ENCODE measurements at places on chromosomes 7 and 10.
A peak's percentile ranks its signal among the peaks of the same experiment; 100 is the strongest.

DNA sequence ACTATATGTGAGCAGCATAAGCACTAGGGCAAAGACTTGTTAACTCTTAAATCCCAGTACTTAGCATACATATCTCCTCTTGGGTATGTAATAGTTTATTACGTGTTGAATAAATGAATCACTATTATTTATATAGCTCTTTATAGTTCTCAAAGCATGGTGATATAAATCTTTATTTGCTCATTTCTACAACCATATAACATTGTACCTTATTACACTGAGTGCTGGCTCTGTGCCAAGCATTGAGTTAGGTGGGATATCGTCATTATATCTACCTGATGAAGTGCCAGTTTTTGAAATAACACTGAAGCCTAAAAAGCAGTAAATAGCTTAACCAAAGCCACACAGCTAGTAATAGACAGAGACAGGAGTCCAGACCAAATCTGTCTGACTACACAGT is 27.9 kb downstream of the AHR start:
- DNase-seq, result no peak

- no peak for DNase-seq
Observed at GRCh38 chr10:124383496-124383895, 35.2 kb downstream of the OAT start.

GRCh38 chr7:117993377-117994003 is 120.2 kb upstream of the CTTNBP2 start:
- peak; percentile 47 for DNase-seq

DNA sequence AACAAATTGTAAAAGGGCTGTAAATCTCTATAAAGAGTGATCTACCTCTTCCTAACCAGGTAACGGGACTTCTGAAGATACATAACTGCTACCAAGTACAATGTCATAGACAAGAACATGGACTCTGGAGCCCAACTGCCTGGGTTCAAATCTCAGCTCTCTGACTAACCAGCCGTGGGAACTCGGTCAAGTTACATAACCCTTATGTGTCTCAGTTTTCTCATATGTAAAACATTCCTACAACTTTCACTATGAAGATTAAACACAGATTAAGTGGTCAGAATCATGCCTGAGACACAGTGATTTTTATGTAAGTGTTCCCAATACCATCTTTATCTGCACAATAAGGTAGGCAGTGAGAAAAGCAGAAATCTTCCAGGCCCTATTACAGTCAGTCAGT is 52.6 kb downstream of the ITGB1 start:
- DNase-seq, result no peak

- no peak for DNase-seq
Observed at GRCh38 chr7:141641876-141642275, 60.1 kb downstream of the DENND11 start.

DNA sequence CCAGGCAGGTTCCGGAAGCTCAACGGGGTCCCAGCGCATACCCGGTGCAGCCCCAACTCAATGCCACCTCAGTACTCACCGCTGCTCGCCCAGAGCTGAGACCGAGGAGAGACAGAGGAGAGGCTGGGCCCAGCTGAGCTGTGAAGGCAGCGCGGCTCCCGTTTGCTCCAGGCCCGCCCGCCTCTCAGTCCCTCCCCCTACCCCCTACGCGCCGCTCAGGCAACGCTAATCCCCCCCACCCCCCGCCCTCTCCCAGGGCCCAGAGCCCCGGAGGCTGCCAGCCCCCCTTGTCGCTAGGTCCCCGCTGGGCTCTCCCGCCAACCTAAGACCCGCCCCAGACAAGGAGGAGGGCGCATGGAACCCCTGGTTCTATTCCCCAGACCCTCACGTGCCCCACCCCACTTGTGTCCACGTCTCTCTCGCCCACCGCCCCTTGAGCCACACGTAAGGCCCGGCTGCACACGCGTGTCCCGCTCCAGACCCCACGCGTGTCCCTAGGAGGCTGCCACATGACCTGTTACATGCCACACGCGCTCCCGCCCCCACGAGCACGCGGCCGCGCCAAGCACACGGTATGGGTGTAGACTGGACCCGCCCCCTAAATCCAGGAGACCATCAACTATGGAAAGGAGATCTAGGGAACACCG is at the start of gene PSD:
PSD (minus strand) TSS at position 164 of the 647 bp plus-strand sequence. CDS start 1,747 bp downstream, outside the sequence.
- no peak for DNase-seq

DNA sequence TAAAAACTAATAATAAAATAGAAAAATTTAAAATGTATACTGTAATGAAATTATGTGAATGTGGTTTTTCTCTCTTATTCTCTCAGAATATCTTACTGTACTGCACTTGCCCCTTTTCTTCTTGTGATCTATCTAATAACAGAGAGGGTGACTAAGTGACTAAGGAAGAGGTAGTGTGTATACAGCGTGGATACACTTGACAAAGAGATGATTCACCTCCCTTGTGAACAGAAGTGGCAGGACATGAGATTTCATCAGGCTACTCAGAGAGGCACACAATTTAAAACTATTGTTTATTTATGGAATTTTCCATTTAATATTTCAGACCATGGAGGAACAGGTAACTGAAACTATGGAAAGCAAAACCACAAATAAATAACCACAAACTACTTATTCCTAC is 806.6 kb upstream of the GHITM start:
- no peak for DNase-seq

DNA sequence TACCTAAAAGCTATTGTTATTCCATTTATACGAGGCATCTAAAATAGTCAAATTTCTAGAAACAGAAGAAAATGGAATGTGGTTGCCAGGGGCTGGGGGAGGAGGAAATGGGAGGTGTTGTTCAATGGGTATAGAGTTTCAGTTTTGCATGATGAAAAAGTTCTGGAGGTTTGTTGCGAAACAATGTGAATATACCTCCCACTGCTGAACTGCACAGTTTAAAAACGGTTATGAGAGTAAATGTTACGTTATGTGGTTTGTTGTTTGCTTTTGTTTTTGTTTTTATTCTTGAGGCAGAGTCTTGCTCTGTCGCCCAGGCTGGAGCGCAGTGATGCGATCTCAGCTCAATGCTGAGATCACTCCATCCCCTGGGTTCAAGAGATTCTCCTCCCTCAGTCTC is 64.9 kb upstream of the NRBF2 start:
- no peak for DNase-seq

DNA sequence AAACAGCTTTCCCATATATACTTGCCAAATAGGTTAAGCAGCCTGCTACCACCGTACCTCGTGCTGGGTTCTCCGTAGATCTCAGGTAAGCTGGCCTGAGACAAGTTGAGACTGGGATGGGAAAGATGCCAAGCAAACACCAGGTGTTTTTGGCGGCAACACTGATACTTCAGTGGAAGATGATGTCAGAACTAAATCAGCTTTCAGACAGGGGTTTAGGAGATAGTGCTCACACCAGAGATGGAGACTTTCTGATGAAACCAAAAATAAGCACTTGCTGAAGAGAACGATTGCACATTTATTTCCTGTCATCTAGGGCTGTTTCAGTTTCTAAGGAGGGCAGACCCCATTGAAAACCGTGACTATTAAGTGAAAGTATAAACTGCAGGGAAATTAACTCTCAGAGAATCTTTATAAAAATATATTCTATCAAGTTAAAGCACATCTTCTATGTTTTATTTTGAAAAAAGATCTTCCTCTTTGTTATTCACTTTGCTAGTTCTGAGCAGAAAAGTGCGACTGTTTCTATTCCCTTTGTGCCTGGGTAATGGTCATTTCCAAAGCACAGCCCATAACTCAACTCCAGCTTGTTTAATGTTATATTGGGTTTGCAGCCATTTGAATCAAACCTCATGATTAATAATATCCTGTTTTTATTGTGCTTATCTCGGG is 149.9 kb downstream of the CPED1 start:
- DNase-seq, result no peak

GRCh38 chr7:107079212-107079940 is 34.9 kb downstream of the PRKAR2B start:
- DNase-seq, result no peak

- DNase-seq, result no peak
Observed at GRCh38 chr10:70078329-70078728, 25.7 kb downstream of the MACROH2A2 start.

- DNase-seq, result no peak
Observed at GRCh38 chr10:75839020-75839419, 407.6 kb downstream of the LRMDA start.

DNA sequence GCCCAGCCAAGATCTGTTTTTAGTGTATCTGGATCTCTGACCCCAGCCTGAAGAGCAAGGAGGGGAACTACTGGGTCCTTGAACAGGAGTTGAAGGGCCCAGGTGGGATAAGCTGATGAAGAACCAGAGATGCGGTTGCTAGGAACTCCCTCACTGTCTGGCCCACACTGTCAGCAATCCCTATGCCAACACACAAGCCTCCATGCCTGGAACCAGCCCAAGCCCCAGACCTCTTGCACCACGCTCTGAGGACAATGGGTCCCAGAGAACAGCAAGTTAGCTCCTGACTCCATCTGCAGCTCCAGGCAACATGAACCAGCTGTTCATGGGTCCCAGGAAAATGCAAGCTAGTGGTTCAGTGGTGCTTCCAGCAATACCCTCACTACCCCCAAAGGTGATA is 2.4 kb downstream of the NAT16 start:
- no peak for DNase-seq

- no peak for DNase-seq
Observed at GRCh38 chr7:151930695-151931094, 25.6 kb upstream of the GALNTL5 start.

- no peak for DNase-seq
Observed at GRCh38 chr10:94027197-94027596, 33.5 kb downstream of the PLCE1 start.

DNA sequence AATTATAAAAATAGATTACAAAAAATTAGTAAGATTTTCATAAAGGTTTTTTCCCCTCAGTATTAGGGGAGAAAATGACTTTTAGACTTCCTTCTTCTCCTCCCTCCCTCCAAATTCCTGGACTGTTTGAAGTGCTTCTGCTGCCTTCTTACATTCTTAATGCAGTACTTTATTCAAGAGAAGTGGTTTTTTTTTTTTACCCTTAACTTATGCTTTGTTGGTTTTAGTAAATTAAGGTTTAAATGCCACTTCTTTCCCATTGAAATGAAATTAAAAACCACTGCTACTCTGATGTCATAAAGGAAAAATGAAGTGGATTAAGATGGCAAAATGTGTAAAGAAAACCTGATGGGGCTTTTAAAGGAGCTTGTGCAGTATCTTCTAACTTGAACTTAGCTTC is 140.7 kb downstream of the VTI1A start:
- no peak for DNase-seq

- DNase-seq, result no peak
Observed at GRCh38 chr10:7314170-7314569, 96.7 kb downstream of the SFMBT2 start.

GRCh38 chr10:61899997-61900828 is 1.3 kb upstream of the ARID5B start:
- peak; percentile 41 for DNase-seq

- DNase-seq, result no peak
Observed at GRCh38 chr7:151053096-151053495, 4.6 kb downstream of the CDK5 start.

DNA sequence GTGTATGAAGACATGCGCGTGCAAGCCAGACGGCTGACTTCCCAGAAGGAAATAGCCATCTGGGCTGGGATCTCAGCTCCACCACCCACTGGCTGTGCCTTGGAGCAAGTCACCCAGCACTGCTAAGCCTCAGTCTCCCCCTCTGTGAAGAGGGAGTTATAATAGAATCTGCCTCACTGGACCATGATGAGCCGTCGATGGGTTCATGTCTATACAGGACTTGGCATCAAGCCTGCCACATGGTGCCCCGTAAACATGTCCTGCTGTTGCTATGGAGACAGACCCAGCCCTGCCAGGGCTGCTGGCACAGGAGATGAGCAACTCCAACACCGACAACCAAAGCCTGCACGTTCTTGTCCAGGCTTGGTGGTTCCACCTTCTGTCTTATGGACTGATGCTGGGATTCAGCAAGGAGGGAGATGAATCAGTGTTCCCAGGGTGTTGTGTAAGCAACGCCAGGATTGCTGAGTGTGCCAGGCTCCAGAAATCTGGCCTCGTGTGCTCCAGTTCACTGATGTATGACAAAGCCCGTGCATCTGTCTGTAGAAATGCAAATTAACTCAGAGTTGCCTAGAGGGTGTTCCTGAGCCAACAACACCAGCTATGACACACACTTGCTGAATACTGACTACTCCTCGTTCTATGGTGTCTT is 5.6 kb downstream of the GPR15LG start:
- peak; percentile 67 for DNase-seq

DNA sequence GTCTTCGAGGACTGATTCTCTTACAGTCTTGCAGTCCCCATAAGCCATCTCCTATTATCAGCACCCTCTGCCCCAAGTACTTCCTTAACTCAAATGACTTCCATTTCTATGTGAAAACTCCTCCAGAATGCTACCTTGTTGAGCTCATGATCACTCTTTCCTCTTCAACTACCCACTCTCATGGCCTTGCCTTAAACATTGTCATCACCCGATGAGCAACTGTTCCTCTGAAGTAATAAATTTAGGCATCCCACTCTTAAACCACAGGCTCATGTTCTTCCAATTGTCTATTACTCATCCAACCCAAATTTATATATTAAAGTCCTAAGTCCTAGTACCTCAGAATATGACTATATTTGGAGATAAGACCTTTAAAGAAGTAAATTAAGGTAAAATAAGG is 152.9 kb downstream of the C1GALT1 start:
- no peak for DNase-seq

GRCh38 chr10:33153968-33154327 is 180.5 kb downstream of the NRP1 start:
- no peak for DNase-seq

- no peak for DNase-seq
Observed at GRCh38 chr10:101814466-101815071, 3.7 kb downstream of the OGA start.

DNA sequence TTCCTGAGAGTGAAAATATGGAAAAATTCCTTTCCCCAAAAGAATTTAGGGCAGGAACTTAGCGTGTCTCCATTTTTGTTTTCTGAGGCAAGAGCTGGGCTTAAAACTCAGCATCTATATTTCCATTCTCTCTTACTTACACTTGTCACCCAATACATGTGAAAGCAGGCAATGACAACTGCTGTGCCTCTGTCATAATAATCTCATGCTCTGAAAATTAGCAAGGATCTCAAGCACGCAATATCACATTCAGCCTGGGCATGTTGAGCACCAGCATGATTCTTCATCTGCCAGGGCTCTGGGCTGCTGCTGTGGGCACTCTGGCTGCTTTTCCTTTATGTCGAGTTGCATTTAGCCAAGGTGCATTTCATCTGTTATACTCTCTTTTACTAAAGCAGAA is 255.5 kb downstream of the SNX10 start:
- no peak for DNase-seq

DNA sequence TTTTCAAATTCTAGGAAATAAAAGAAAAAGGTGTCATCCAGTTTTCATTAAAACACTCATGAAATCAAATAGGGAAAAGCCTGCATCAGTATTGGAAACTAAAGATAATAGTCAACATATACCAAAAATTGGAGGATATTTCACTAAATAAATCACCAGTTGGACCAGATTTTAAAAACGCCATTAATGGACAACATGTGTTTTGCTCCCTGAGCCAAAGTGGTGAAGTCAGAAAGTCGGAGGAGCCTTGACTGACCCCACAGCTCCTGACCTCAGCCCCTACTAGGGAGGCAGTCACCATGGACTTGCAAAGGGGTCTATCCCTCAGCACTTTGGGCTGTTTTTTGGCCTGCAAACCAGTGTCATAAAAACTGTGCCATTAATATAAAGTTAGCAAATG is 98.3 kb upstream of the SEC61G start:
- DNase-seq, result no peak
